ENCODE measurements at places on chromosomes 7 and 10. TPM values are rescaled to one million over a fixed set of nuclear protein-coding genes. Genes with fewer than 3 reads are reported as not detected.

HTR7 gene
- total RNA-seq, result not detected

CHST15 gene
- 99.0 TPM for total RNA-seq

C10orf143 gene
- total RNA-seq, result 0.14 TPM

ACTL6B gene
- total RNA-seq, result not detected

FXYD4 gene
- total RNA-seq, result not detected

Measured in dermis blood vessel endothelial cell (primary cell).